Cardiac muscle cell (in vitro differentiated cells and primary cell): ENCODE measurements at places on chromosomes 3 and 15. TPM values are rescaled to one million over a fixed set of nuclear protein-coding genes. Genes with fewer than 3 reads are reported as not detected.

DNA sequence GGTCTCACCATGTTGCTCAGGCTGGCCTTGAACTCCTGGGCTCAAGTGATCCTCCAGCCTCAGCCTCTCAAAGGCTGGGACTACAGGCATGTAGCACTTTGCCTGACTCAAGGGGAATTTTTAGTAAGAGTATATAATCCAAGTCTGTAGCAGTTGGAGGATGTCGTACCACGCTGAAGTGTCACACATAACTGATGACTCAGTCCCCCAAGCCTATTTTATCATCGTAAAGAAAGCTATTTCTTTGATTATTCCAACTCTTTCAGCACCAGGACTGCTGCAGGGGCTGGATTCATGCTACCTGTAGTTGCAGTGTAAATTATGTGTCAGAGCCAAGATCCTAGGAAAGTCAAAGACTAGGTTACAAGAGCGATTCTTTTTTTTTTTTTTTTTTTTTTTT lies 1.4 kb upstream of the PRKCI start:
- no peak for DNase-seq

- DNase-seq, result no peak
Measured at GRCh38 chr3:139552632-139553365, 13.3 kb upstream of the RBP1 start.

GRCh38 chr15:85547386-85547785 lies 167.0 kb downstream of the AKAP13 start:
- DNase-seq, result no peak

DNA sequence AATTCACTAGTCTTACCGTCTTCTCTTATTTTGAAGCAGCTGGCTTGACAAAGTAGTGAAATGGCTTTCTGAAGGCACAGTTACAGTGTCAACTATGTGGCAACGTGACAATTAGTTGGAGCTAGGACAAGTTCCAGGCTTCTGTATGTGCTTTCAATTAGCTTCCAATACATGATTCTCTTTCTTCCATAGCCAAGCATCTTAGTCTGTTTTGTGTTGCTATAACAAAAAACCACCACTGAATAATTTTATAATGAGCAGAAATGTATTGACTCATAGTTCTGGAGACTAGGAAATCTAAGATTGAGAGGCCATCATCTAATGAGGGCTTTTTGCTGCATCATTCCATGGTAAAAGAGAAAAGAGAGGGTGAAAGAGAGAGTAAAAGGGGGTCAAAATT lies 365.1 kb upstream of the PLSCR5 start:
- no peak for DNase-seq

DNA sequence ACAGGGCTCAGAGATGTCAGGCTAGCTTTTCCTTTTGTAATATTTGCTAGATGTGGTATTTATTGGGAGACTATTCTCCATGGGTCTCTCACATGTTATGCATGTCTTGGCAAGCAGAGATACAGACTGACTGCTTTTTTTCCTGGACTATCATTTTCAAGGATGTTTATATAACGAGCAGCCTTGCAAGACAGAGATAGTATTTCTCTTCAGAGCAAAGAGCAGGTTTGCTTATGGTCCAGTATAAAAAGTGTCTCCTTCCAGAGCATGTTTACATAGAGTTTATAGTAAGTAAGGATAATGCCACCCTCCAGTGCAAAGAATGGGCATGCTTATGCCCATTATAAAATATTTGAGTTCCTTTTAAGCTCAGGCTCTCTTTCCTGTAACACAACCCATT lies 24.6 kb downstream of the GTF2E1 start:
- DNase-seq, result no peak

DNA sequence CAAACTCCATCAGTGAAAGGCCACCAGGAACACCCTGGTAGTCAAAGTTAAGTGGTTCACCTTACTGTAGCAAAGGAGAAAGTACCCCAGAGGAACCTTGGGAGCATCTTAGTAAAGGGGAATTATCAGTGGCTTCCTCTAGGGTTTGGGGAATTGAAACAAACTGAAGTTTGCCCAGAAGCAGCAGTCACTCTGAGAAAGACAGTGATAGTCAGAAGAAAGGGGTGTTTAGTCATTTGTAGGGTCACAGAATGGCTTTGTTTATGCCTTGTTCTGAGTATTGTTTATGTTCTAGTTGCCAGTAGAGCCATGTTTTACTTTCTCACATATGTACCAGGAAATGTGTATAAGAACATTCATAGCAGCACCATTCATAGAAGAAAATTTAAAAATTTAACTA lies 93.8 kb downstream of the FHIT start:
- no peak for DNase-seq

DNA sequence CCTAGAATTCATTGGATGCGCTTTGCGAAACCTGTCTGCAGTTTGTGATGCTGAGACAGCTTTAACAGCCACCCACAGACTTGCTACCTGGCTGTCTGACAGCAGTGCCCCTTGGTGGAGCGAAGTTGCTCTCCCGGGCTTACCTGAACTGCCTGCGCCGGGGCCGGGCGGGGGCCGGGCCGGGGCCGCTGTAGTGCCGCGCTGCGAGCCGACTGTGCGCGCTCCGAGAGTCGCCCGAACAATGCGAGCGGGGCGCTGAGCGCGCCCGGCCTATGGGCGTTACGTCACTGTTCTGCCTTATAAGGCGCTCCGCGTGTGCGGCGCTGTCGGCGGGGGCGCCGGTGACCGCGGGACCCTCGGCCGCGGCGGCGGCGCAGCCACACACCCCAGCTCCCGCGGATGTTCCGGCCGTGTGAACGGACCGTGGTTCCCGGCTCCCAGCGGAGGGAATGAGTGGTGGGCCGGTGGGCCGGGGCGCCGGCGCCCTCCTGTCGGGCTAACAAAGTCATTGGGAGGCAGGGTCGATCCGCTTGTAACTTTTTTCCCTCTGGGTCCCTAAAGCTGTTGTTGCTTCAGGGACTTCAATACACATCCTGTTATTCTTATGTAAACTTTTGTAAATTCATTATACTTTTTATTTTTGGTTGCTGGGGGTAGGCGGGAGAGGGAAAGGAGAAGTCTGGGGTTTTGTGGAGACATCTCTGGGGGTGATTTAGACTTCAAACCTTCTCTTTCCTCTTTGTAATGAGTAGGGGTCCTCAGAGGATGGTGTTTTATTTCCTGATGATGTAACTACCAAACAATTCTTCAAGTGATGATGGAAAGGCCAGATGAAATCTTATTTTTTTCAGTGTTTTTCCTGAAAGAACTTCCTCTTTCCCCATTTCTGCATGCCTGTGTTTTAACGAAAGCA lies 58.5 kb downstream of the CMSS1 start:
- DNase-seq, result peak; percentile 93

- DNase-seq, result no peak
Measured at GRCh38 chr3:47583320-47584075, 4.8 kb upstream of the CSPG5 start.

ADGRG7 gene
- total RNA-seq, result 43.2 and 46.5 TPM in 2 replicates

STRIT1 gene
- total RNA-seq, result not detected in 2 replicates

SCAANT1 gene
- not detected in 2 replicates for total RNA-seq
